Right lung (tissue), 10 donors: ENCODE measurements at places on chromosomes 6 and 20. TPM values are rescaled to one million over a fixed set of nuclear protein-coding genes. Genes with fewer than 3 reads are reported as not detected.

DNA sequence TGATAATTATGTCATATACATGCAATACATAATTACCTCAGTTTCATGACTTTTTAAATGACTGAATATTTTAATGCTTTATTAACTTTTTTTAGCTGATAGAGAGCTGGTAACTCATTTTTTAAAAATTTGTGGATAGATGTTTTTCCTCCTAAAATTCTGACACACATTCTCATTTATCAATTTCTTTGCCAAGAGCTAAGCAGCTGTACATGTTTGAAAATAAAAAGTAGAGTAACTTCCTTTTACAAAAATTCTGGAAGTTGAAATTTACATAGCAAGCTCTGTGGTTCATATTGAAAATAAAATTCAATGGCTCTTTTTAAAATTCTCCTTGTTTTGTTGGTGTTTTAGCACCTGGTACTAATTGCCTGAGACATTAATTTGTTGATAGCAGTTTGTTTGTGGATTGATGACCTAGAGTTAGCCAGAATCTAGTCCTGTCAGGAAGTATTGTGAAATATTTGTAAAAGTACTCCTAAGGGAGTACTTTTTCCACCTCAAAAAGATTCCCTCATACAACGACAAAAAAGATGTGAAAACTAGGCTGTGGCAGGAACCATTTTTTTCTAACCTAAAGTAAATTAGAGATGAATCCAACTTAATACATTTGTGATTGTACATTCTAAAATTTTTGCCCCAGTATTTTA is 621.8 kb downstream of the BCKDHB start:
- no peak for DNase-seq

Gene FAM217A
- polyA plus RNA-seq = 1.00 TPM

Gene BACH2
- polyA plus RNA-seq = 10.0 TPM

Gene NINL
- 56.0 TPM for polyA plus RNA-seq

Gene AAR2
- 37.5 TPM for polyA plus RNA-seq

Gene ESR1
- 1.3 TPM for polyA plus RNA-seq
